ENCODE measurements at places on chromosomes 12 and 14.

- no peak for DNase-seq
Observed at GRCh38 chr12:120006258-120006975, 17.4 kb downstream of the BICDL1 start.

DNA sequence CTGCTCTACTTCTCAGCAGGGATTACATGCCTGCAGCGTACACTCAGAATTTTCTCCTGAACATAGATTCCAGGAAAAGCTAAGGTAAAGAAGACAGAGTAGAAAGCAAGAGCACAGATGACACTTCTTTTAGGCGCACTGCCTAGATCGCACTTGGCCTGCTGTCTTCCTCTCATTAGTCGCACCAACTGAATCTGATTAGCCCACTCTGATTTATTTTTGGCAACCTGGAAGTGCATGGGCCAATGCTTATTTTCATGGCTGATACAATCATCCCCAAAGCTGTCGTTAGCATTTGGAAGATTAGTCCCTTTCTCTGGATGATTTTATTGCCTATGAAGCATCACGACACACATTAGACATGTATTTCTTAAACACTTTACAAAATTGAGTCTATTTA is 152.5 kb downstream of the PTPRO start:
- no peak for DNase-seq

DNA sequence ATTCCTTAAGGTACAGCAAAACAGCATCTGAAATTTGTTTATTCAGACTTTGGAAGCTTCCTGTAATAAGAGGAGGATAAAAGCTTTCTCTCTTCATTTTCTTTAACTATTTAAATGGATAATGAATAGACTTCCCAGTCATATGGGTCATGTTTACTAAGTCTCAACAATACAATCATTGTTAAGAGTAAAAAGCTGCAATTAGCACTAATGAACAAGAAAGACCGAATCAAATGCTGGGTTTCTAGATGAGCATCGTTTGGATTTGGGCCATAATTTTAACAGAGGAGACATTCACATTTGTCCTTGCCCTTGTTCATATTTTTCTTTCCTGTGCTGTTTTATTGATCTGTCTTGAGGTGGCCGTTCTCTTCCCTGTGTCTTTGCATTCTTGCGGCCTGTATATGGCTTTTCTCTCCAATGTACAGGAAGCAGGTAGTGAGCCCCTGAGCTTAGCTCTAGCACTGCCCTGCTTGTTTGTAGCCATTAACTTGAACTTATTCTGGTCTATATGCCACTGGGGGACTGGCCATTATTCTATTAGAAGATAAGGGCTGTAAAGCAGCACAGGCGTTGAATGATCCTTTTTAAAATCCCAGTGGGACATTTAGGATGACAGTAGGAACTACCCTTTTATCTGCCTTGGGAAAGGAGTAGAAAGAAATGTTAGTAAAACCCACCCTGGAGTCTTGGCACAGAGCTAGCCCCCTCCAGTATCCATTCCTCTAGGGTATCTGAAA is 34.6 kb downstream of the ABHD12B start:
- no peak for DNase-seq

DNA sequence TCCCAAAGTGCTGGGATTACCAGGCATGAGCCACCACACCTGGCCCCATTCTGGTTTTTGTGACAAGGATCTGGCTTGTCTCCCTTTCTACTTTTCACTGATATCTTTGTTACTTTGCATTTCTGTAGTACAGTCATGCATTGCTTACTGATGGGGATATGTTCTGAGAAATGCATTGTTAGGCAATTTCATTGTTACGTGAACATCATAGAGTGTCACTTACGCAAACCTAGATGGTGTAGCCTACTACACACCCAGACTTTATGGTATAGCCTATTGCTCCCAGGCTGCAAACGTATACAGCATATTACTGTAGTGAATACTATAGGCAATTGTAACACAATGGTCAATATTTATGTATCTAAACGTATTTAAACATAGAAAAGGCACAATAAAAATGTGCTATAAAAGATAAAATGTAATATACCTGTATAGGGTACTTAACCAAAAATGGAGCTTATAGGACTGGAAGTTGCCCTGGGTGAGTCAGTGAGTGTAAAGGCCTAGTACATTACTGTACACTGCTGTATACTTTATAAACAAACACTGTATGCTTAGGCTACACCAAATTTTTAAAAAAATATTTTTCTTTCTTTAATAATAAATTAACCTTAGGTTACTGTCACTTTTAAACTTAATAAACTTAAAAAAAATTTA is 16.0 kb downstream of the MRPL42 start:
- no peak for DNase-seq

DNA sequence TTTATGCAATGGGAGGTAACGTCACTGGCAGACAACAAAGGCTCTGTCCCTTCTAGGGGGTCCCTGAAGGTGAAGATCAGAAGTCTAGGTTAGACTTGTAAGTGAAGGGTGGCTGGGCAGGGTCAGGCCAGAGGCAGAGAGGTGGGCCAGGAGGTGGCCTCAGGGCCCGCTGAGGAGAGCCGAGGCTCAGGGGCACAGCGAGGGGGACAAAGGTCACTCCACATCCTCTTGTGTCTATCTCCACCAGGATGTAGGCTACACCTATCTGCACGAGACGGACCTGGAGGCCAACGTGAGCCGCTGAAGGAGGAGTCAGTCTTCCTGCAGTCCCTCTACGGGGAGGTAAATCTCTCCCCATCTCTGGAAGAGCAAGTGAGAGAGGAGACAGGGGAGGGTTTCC is 20.3 kb downstream of the KRT85 start:
- no peak for DNase-seq

DNA sequence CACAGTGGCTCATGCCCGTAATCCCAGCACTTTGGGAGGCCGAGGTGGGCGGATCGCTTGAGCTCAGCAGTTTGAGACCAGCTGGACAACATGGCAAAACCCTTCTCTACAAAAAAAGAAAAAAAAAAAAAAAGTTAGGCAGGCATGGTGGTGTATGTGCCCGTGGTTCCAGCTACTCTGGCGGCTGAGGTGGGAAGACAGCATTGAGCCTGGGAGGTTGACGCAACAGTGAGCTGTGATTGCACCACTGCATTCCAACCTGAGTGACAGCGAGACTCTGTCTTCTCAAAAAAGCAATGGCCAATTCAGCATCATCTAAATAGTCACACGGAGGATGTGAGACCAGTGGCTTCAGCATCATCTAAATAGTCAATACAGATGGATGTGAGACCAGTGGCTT is 10.4 kb upstream of the SAMD4A start:
- no peak for DNase-seq

- no peak for DNase-seq
Observed at GRCh38 chr12:132290203-132290540, 39.2 kb downstream of the GALNT9 start.

DNA sequence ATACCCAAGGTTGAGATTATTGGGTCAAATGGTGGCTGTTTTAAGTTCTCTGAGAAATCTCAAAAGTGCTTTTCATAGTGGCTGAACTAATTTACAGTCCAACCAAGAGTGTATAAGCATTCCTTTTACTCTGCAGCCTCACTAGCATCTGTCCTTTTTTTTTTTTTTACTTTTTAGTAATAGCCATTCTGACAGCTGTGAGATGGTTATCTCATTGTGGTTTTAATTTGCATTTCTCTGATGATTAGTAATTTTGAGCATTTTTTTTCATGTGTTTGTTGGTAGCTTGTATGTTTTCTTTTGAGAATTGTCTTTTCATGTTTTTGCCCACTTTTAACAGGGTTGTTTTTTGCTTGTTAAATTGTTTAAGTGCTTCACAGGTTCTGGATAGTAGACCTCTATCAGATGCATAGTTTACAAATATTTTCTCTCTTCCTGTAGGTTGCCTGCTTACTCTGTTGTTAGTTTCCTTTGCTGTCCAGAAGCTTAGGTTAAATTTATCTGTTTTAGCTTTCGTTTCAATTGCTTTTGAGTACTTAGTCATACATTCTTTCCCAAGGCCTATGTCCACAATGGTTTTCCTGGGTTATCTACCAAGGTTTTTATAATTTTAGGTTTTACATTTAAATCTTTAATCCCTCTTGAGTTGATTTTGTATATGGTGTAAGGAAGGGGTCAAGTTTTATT is 881.3 kb upstream of the SEL1L start:
- DNase-seq = no peak

DNA sequence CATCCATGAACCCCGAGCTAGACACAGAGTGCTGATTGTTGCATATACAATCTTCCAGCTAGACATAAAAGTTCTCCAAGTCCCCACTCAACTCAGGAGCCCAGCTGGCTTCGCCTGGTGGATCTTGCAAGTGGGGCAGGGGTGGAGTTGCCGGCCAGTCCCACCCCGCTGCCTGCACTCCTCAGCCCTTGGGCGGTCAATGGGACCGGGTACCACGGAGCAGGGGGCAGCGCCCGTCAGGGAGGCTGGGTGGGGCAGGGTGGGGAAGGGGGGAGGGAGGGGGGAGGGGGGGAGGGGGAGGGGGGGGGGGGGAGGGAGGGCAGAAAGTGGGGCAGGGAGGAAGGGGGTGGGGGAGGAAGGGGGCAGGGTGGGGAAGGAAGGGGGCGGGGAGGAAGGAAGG is 63.0 kb downstream of the CCDC60 start:
- DNase-seq = no peak

- DNase-seq = no peak
Observed at GRCh38 chr12:62724947-62725451, 210.0 kb downstream of the PPM1H start.

DNA sequence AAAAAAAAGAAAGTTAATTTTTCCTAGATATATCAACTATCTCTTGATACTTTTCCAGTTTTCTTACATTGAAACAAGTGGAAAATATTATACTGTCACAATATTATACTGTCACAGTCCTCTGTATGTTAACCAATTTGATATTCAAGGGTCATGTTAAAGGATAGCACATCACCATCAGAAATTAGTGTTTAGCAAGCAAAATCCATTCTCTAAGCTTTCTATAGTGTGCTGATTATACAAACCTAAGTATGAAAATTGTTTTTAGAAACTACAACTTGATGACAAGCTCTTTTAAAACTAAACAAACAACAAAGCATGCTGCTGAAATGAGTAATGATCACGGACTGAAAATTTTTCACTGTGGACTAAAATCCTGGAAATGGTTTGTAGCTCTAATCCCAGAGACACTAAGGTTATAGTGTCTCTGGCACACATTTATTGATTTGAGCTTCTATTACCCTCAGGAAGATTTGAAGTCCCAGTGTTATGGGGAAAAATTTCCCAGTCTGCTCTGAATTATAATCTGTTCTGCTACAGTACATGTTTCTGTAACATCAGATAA is 9.7 kb downstream of the SPTSSA start:
- no peak for DNase-seq

DNA sequence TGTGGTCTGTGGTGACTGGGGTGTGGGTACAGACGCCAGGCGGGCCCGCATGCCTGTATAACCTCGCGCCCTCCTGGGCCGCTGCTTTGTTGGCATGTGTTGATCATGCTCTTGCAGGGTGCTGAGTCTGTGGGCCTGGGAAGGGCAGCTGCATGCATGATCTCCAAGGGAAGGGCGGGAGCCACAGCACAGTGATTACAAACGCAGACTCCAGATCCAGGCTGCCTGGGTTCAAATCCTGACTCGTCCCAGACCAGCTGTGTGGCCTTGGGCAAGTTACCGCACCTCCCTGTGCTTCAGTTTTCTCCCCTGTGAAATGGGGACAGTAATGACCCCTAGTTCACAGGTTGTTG is 24.0 kb downstream of the ADGRD1 start:
- DNase-seq = no peak

- DNase-seq = no peak
Observed at GRCh38 chr14:105058521-105059034, 6.7 kb downstream of the GPR132 start.

- DNase-seq = no peak
Observed at GRCh38 chr12:10358131-10358530, 31.7 kb downstream of the KLRK1 start.

GRCh38 chr12:1925684-1926006 is 7.2 kb upstream of the CACNA2D4 start:
- DNase-seq = no peak

DNA sequence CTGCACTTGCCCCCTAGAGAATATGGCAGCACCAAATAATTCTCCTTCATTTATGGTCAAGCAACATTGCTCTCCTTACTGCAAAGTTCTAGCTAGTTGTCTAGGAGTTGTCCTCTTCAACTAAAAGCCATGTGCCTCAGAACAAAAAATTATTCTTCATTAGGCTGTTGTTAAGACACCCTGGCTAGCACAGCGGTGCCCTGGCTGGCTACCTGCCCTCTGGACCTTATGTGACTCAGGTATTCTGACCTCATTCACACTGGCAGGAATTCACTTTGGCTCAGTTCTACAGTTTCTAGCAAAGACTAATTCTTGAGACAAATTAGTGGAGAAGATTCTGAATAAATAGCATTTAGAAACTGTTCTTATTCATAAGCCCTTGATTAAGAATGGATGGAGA is 224.4 kb upstream of the KRR1 start:
- no peak for DNase-seq

DNA sequence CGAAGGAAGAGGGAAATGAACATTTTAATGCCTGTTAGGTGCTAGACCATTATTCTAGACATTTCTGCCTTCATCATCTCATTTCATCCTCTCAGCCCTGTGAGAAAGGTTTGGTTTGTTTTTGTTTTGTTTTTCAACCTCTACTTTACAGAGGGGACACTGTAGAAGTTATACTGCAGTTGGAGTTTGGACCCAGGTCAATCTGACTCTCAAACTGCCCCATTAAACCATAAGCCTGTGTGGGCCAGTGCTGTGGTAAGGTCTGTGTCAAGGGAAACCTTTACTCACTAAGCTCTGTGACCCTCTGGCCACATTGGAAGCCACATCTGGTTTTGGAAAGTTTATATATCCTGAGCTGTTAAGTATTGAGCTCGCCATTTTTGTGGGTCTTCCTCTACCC is 8.5 kb downstream of the TEAD4 start:
- no peak for DNase-seq

DNA sequence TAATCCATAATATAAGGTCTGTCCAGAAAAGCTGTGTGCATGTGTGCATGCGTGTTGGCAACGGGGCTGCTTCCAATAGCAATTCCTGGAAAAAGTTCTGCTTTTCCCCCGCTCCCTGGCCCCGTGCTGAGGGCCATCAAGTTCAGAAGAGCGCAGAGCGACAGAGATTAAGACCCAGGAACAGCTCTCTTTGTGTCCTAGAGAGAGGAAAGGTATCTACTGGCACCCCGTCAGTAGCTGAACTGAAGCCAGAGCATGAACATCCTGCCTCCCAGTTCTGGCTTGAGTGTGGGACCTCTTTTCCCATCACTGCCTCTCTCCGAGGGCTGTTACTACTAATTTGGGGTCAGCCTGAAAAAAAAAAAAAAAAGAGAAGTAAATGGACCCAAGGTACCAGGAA is 15.5 kb downstream of the HDAC7 start:
- no peak for DNase-seq

DNA sequence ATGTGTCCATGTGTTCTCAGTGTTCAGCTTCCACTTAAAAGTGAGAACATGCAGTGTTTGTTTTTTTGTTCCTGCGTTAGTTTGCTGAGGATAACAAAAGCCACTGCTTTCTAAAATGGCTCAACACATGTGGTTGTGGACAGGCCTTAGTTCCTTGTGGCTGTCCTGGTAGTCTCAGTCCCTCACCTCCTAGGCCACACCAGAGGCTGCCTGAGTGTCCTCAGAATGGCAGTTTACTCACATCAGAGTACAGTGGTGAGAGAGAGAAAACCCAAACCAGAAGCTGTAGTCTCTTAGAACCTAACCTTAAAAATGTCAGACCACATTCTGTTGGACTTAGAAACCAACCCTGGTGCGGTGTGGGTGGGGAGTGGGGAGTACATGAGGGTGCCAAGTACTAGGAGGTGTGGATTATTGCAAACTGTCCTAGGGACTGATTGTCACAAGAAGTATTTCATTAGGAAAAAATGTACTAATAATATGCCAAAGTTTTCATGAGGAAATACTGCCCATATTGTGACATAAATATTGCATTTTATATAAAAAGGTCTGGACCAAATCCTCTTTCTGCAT is 30.4 kb downstream of the NPAS3 start:
- DNase-seq = no peak

Measured in stimulated activated CD8-positive, alpha-beta memory T cell treated with anti-CD3 and anti-CD28 coated beads, Interleukin-4, amount 100 ng/mL, for 1 hour (primary cell).